Nephron progenitor cell (in vitro differentiated cells): ENCODE measurements at places on chromosomes 4 and X.
A peak's percentile ranks its signal among the peaks of the same experiment; 100 is the strongest.

- DNase-seq: no peak
Measured at GRCh38 chr4:110424144-110424543, 51.8 kb upstream of the ENPEP start.

DNA sequence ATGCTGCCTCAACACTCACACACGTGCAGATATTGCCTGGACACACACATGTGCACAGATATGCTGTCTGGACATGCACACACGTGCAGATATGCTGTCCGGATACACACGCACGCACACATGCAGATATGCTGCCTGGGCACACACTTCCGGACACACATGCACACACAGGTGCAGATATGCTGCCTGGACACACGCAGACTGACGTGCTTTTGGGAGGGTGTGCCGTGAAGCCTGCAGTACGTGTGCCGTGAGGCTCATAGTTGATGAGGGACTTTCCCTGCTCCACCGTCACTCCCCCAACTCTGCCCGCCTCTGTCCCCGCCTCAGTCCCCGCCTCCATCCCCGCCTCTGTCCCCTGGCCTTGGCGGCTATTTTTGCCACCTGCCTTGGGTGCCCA lies 14.7 kb downstream of the FGFRL1 start:
- DNase-seq: peak; percentile 47

DNA sequence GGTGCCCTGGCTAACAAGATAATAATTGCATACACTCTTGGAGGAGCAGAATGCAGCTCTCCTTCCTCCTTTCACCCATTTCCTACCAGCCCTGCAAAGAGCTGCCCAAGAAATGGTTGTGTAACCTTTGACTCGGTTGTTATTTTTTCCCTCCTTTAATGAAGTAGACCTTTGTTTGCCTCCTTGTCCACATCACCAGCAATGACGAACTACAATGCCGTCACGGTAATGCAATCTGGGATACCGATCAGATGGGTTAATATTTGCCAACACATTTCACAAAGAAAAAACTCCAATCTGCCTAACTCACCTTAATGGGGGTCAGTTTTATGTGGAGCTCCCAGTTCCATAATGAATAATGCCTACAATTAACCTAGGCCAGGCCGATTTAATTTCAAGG lies 32.0 kb downstream of the GPRIN3 start:
- DNase-seq: no peak

DNA sequence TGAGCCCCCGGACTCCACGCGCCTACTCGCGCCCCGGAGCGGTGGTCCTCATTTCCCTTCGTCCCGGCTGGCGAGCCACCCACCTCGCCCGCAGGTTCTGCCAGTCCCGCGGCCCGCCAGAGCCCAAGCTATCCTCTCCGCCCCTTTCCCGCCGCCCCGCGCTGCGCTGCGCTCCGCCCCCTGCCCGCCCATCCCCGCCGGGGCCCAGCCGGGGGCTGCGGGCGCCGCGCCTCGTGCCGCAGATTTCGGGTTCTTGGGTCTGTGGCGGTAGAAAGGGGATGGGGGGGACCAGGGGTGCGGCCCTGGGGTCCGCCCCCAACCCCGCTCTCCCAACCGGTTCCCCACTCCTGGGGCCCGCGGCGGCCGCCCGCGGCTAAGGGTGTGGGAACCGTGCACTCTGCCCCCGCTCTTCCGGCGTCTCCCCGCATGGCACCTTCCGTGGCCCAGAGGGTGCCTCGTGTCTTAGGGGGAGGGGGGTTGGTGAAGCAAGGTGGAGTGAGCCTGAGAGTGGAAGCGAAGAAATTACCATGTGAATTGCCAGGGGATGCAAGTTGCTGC lies 650.8 kb upstream of the DIPK2B start:
- DNase-seq: peak; percentile 68

DNA sequence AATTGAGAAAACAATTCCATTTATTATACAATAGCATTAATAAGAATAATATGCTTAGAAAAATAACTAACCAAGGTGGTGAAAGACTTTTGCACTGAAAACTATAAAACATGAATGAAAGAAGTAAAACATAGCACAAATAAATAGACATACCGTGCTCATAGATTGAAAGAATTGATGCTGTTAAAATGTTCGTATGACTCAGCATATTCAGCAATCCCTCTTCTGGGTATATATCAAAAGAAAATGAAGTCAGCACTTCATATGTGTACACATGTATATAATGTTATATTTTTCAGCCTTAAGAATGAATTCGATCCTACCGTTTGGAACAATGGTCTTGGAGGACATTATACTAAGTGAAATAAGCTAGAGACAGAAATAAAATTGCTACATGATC lies 716.3 kb downstream of the GLUD2 start:
- DNase-seq: no peak

DNA sequence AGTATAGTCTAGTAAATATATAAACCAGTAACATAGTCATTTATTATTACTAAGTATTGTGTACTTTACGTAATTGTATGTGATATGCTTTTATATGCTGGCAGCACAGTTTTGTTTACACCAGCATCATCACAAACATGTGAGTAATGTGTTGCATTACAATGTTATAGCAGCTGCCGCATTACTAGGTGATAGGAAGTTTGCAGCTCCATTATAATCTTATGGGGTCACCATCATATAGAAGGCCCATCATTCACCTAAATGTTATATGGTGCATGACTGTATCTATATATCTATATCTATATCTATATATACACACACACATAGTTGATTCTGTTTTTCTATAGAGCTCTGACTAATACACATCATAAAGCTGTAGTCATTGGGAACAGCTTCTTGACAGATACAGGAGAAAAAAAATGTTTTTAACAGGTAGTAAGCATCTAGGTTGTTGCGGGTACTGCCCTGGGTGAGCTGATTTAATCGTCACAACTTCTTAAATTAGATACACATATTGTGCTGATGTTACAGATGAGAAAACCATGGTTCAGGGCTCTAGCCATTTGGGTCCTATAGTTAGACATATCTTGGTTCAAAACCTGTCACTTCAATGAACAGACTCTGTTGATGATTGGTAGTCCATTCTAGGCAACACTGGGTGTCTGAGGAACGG lies 77.9 kb downstream of the CLNK start:
- no peak for DNase-seq
